ENCODE measurements at places on chromosomes 5 and 9. TPM values are rescaled to one million over a fixed set of nuclear protein-coding genes. Genes with fewer than 3 reads are reported as not detected.

Gene FRMD3
- total RNA-seq, result 15.9 TPM

Gene MYMK
- total RNA-seq, result not detected

Gene GLRA1
- not detected for total RNA-seq

Gene RAD50
- 40.1 TPM for total RNA-seq

Gene SLC6A3
- total RNA-seq, result 0.54 TPM

Gene IL13
- not detected for total RNA-seq

Gene MED27
- 15.3 TPM for total RNA-seq

Gene EPB41L4A
- total RNA-seq, result 44.2 TPM

Gene TXNDC8
- total RNA-seq, result not detected

Gene PCA3
- total RNA-seq, result not detected

Gene KCTD16
- total RNA-seq, result 2.5 TPM

Gene LAMC3
- 11.1 TPM for total RNA-seq

Gene IFNE
- 2.1 TPM for total RNA-seq

Gene TENT4A
- total RNA-seq, result 41.2 TPM

Gene AJM1
- total RNA-seq, result 0.83 TPM

Gene TRAF1
- 6.4 TPM for total RNA-seq

Gene CMYA5
- total RNA-seq, result 19.6 TPM

Gene NRARP
- total RNA-seq, result 10.2 TPM

Gene INSYN2B
- not detected for total RNA-seq
